ENCODE measurements at places on chromosomes 5 and 9.

DNA sequence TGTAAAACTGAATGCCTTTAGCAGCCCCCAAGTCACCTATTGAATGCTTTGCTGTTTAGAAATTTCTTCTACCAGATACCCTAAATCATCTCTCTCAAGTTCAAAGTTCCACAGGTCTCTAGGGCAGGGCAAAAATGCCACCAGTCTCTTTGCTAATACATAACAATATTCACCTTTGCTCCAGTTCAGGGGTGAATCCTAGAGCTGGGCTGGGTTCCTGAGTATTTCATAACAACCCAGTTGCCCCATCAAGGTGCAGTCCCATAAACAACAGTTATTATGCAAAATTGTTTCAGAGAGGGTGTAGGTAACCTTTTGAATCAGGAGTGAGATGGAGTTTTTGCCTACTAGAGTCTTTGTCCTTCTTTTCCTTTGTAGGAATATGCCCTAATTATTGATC is 19.0 kb upstream of the C1QTNF3 start:
- DNase-seq: no peak

GRCh38 chr5:177393206-177393765 is 7.2 kb downstream of the PFN3 start:
- DNase-seq: no peak

DNA sequence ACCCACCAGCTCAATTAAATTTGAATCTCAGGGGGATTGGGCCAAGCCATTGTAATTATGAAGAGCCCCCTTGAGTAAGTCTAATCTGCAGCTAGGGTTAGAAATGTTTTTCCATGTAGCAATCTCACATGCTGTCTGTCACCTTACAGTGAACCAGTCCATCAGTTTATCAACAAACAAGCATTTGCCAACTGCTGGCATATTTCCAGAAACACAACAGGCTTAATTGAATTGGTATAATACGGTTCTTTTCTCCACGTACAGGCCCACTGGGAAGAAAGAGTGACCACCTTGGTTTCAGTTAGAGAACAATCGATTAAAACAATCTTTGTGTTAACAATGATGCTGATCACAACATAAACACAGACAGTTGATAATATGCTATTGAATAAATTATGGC is 67.4 kb downstream of the NSUN2 start:
- DNase-seq: no peak

GRCh38 chr5:79396265-79396664 is 117.7 kb downstream of the HOMER1 start:
- DNase-seq: peak; percentile 15

- peak; percentile 43 for DNase-seq
These were observed 802 bp downstream of the ITGA2 start for GRCh38 chr5:52989781-52990527.

DNA sequence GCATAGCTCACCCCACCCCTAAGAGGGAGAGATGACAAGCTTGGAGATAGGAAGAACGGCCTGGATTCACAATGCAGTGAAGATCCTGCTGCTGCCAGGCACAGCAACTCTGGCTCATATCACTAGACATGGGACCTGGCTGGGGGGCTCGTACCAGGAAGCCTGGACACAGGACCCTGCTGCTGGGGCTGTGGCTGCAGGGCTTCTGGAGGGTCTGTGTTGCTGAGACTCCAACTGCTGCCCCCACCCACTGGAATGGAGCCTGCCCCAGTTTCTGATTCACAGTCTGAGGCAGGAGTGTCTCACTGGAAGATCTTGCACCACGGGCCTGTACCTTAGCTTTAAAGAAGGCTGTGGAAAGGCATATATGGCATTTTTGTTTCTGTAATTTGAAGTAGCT is 31.0 kb upstream of the GLRX start:
- DNase-seq: no peak

GRCh38 chr9:17330097-17330496 is 195.3 kb downstream of the CNTLN start:
- peak; percentile 5 for DNase-seq

DNA sequence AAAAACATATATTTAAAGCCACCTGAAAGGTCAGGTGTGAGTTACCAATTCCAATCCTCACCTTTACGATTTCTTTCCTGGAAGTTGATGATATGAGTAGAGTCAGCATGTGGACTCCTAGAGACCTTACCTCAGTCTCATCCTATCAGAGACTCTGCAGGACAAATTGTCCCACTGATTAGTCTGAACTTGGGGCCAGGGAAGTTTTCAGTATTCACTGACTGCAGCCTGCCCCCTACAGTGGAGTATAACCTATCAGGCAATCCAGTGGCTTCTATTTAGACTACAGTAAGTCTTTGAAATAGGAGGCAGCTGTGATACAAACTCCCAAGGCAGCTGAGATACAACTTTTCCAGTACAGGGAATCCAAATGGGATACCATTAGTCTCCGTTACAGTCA is 449.4 kb upstream of the CDH10 start:
- no peak for DNase-seq

DNA sequence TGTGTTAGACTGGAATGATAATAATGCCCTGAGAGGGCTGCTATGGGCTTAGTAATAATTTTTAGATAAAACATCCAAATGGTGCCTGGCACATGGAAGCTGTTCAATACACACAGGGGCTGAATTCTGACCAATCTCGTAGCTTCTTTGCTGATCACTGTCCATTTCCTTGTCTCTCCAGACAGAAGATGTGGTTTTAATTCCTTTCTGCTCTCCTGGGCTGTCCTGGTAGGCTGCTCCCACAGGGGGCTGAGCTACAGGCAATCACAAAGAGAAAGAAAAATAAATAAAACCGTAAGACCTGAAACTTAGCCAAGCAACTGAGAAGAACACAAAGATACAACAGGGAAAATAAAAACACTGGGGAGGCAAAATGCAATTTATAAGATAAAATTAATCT is 136.5 kb downstream of the CDK5RAP2 start:
- DNase-seq: peak; percentile 69

- no peak for DNase-seq
These were observed 137.0 kb downstream of the CCDC192 start for GRCh38 chr5:127840198-127840524.

- no peak for DNase-seq
These were observed 58.4 kb downstream of the ZNF510 start for GRCh38 chr9:96719521-96719920.

DNA sequence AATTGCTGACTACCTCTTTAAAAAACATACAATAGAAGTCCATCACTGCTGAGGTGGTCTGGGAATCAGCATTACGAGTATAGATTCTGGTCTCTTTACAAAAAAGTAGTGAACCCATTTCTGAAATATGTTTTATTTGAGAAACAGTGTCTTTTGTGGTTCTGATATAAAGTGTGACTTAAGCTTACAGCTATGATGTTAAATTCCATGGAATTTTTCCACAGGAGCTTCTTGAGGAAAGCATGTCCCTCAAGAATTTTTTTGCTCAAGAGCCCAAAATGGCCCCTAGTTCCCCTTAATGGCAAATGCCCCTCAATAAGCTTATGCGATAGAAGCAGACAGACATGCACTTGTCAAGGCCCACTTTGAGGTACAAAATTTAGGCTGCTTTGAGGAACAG is 265.7 kb downstream of the FAM170A start:
- no peak for DNase-seq

DNA sequence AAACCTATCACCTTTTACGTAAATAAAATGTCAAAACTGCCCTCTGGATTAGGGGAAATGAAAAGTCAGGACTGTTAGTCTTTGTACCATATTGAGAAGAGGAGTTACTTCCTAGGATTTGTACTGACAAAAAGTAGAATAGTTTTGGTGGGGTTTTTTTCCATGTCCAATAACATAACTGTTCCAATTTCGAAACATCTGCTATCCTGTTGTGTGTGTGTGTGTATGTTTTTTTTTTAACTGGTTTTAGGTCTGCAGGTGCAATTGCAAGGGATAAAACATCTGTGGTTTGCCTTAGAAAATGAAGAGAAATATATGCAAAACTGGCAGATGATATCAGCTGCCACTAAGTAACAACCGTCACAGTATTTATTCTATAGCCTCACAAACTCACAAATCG is 506.8 kb downstream of the NFIB start:
- DNase-seq: no peak

DNA sequence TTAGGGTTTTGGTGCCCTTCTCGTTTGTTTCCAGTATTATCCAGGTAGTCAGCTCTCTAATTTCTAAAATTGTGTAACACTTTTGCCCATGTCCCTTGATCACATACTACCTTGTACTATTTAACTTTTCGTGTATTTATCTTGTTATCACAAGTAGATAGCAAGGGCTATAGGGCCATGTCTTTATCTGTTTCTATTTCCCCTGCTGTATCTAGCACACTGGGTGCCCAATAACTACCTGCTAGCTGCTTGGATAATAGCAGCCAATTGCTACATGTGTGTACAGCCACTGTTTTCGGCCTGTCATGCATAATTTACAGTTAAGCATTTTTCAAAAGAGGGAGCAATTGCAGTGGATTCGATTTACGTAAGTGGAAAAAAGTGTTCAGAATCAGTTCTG is 64.8 kb upstream of the TNFAIP8 start:
- DNase-seq: no peak

DNA sequence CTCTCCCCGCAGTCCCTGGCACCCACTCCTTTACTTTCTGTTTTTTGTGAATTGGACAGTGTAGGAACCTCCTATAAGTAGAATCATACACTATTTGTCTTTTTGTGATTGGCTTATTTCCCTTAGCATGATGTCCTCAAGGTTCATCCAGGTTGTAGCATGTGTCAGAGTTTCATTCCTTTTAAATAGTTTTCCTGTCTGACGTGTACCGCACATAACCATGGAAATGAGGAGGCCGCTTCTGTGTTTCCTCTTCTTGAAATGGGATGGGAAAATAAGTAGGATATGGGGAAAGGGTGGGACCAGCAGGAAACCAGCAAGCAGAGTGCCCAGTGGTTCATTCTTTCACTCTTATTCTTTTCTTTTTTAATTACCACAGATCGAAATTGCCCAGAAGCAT is 72.6 kb upstream of the ENTREP1 start:
- no peak for DNase-seq

DNA sequence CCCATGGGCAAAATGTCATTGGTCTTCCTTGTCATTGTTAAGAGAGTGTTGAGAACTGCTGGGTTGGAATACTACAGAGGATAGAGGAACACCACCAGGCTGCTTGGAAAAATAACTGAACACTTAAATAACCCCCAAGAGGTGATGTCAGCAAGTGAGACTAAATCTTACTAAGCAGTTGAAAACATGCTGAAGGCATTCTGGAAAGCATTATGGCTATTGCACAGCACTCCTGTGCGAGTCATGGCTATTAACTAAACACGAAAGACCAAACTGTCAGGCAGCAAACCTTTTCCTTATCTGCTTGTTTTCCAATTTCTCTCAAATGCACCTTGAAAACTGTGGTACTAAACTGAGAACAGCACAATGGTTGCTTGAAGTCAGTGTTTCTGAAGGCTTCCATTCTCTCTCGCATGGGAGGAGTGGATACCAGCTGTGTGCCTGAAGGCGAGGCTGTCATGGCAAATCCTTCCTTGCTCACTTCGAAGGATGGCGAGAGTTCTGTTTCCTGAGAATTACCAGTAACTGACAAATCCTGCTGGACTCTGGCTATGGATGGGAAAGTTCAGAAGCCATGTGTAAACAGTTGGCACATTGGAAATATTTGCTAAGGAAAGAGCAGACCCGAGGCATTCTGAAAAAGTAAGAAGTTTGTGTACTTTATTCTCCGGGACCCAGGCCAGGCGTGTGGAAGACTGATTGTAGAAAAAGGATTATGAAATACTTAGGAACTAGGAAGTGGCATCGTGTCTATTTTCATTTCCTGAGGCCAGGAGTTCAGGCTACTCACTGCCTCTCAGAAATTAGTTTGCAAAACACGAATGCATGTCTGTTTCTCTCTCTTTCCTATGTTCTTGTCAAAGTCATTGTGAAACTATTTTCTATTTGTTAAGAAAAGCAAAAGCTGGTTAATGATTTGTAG is 182.1 kb downstream of the DMRT2 start:
- DNase-seq: peak; percentile 79

GRCh38 chr9:88660611-88661010 is 125.6 kb downstream of the NXNL2 start:
- DNase-seq: peak; percentile 27

DNA sequence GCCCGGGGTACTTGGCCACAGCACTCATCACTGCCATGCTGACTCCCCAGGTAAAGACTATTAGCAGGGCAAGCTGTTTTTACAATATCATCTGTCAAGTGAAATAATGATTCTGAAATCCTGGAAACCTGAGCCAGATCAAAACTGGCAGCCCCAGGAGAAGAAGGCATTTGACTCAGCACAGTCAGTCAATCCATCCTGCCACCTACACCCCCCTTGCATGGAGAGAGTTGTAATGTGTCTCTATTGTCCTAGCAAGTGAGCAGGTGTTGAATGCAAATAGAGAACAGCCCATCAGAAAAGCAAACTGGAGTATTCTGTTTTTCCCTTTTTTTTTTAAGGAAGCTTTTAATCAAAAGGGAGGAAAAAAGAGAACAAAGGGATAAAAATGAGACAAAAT is 291.2 kb downstream of the BRINP1 start:
- no peak for DNase-seq

DNA sequence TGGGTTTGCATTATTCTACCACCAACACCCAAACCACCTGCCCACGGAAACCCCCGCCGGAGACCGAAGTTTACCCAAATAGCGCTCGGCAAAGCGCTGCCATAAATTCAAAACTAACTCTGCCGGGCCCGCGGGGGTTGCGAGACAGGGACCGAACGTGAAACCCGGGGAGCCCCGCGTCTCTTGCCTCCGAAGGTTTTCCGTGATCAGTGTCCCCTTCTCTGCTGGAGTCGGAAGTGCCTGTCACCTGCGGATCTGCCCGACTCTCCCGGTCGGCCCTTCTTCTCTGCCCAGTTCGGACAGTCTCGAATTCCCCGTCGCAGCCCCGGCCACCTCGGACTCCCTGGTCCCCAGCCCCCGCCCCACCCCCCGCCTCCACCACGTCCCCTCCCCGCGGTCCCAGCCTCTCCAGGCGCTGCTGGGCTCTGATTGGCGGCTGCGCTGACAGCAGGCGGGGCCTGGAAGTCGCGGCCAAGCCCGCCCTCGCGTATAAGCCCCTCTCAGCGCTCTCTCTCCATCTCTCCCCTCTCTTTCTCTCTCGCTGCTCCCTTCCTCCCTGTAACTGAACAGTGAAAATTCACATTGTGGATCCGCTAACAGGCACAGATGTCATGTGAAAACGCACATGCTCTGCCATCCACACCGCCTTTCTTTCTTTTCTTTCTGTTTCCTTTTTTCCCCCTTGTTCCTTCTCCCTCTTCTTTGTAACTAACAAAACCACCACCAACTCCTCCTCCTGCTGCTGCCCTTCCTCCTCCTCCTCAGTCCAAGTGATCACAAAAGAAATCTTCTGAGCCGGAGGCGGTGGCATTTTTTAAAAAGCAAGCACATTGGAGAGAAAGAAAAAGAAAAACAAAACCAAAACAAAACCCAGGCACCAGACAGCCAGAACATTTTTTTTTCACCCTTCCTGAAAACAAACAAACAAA is at the start of gene RORB:
Gene RORB, plus strand, starts transcription at position 517 of the 929 bp plus-strand sequence. CDS start 642 bp downstream, outside the sequence.
- DNase-seq: peak; percentile 50

Measured in fibroblast of skin of right quadriceps (primary cell).